ENCODE measurements at places on chromosomes 16 and 17.

- DNase-seq, result no peak
Observed at GRCh38 chr17:31757097-31757496, 101.9 kb downstream of the COPRS start.

DNA sequence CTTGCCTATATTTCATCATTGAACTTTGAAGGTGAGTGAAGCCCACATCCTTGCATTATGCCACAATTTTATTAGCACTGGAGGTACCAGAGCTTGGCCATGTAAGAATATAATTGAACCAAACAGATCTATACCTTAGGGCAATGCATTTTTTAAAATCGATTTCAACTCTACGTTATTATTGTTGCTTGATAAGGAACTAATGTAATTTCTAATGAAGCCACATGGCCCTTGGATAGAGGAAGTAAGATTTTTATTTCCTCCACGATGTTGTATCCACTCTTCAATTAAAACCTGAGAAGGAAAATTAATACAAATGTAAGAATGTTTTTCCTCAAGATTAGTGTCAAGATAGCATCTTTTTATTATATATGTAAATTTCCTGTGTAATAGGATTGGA is 370.0 kb upstream of the EEF2KMT start:
- no peak for DNase-seq

DNA sequence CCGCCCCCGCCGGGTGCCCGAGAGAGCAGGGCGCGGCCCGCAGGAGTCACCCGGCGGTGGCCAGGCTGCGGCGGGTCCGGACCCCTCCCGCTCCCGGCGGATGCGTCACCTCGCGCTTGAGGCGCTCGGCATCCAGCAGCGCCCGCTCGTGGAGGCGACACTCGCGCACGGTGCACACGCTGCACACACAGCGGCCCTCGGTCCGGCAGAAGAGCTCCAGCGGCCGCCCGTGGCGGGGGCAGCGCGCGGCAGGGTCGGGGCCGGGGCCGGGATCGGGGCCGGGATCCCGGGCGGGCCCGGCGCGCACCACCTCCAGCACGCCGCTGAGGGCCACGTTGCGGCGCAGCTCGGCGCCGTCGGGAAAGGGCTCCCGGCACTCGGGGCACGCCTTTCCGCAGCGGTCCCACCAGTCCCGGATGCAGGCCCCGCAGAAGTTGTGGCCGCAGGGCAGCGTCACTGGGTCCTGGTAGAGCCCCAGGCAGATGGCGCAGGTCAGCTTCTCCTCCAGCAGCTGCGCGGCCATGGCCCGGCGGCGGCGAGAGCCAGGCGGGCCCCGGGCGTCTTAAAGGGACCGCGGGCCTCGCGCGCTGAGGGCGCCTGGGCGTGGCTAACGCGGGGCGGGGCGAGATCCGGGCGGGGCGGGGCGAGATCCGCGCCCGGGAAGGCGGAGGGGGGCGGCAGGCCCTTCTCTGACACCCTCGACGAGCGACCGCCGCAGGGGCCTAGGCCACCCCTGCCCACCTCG is at the start of gene TRIM65:
TRIM65 (minus strand) TSS at position 537 of the 745 bp plus-strand sequence; CDS start at position 523, 14 bp downstream.
- peak; percentile 89 for DNase-seq

GRCh38 chr16:29983420-29984136 is 9.9 kb downstream of the TAOK2 start:
- DNase-seq, result no peak

DNA sequence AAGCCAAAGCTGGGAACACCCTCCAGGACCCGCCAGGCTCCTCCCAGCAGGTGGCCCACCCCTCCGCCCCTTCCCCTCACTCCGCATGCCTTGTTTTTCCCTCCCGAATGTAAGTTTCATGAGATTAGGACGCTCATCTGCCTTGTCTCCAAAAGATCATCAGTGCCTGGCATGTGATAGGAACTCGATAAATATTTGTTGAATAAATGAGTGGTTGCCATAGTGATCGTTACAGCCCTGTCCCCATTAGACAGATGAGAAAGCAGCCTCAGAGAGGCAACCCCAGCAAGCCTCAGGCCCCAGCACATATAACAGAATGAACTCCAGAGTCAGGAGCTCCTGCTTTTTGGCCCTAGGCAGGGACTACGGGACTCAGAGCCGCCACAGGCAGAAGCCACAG is 5.0 kb downstream of the CAMKK1 start:
- DNase-seq, result no peak

DNA sequence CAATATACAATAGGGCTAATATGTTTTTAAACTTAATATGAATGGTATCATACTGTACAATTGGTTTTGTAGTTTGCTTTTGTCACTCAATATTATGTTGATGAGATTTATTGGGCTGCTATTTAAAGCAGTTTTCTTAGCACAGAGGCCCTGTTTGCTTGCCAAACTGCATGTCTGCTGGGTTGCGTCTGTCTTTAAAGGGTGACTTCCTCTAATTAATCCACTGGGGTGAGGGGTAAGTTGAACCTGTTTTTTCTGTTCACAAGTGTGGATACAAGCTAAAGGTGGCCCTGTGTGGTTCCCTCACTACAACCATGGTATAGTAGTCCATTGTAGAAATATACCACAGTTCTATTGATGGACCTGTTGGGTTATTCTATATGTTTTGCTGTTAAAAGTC is 19.7 kb downstream of the TTC19 start:
- no peak for DNase-seq

DNA sequence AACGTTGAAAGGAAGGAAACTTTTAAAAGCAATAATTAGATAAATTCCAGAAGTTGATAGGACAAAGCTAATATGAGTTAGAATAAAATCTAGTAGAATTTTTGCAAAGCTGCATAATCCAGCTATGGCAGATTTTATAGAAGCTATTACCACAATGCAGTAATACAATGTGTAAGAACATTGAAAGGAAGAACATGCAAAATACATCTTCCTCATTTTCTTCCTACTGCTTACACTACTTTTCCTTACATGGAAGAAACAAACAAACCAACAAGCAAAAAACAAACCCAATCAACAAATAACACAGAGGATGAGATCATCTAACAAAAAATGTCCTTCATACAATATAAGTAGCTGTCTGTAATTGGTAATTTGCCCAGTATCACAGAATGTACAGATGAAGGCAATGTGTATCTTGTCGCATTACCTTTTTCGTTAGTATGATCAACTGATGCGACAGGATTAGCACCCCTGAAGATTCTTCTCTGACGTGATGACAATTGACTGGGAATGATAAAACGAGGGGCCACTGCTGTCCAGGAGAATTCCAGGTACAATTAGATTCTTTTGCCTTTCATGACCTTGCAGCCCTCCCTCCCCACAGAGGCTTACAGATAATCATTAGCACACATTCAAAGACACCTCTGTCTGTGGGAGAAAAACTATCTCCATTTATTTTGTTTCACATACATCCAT is 21.2 kb upstream of the LRRC37A start:
- DNase-seq, result no peak

DNA sequence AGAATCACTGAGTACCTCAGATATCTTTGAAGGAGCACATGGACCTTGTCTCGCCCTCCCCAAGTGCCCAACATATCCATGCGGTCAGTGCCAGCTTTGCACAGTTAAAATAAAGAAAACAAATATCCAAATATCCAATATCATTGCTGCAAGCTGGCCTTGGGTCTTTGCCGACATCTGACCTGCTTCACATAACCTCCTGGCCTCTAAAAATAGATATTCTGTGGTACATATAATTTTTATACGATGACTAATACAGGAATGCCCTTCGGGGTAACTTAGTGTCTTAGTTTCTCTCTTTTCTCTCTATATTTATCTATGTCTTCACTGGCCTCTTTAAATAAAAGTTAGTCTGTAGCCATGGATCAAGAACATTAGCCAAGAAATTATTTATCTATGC is 67.8 kb downstream of the MAF start:
- DNase-seq, result no peak

DNA sequence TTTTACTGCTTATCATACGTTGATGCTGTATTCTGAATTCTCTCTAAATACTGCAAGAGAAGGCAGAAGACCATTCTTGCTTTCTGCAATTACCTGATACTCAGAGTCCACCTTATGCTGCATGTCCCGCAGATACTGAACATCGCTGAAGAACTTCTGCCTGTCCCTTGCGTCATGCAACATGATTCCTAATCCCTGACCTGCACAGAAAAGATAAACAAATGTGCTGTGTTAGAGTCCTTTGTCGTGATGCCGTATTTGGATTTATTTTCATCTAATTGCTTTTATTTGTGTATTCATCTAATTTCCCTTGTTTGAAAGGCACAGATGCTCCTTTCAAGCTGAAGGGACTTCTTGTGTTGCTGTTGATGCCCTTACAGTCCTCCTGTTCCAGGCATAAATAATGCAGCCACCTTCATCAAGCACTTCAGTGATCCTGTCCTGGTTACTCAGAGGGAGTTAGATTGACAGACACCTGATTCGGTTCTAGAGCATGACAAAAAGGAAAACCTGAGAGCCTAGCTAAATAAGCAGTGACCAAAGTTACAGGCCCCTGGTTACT is 6.5 kb downstream of the MARCHF10 start:
- no peak for DNase-seq

GRCh38 chr17:57940653-57941329 is 14.4 kb downstream of the CUEDC1 start:
- DNase-seq, result peak; percentile 43

GRCh38 chr17:2809337-2809736 is 13.1 kb downstream of the RAP1GAP2 start:
- no peak for DNase-seq

DNA sequence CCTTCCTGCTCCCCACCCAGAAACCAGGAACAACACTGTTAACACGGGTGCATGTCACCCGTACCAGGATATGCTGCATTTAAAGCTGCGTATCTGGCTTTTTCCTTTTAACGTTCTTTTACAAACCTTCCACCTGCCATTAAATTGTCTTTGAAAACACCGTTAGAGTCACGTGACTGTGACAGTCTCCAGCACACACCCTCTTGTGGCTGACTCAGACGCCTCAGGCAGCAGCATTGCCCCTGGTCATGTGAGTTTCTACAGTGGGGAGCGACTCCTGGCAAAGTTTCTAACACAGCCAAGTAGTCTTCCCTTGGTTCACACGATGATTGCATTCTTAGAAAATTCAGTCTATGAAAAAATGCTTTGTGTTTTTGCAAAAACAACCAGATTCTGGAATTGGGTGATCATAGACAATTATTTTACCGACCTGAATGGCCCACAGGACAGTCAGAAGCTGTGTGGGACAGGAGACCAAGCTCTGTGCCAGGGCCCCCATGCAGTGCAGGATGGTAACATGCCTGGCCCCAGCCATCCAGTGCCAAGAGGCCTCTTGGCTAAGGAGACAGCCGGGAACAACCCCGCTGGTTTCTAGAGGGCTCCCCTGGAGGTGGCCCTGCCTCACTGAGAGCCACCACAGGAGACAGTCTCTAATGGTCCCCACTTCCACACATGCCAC is 199.1 kb downstream of the KATNIP start:
- DNase-seq, result peak; percentile 45

- peak; percentile 63 for DNase-seq
Observed at GRCh38 chr16:18931756-18932155, 5.5 kb upstream of the SMG1 start.

DNA sequence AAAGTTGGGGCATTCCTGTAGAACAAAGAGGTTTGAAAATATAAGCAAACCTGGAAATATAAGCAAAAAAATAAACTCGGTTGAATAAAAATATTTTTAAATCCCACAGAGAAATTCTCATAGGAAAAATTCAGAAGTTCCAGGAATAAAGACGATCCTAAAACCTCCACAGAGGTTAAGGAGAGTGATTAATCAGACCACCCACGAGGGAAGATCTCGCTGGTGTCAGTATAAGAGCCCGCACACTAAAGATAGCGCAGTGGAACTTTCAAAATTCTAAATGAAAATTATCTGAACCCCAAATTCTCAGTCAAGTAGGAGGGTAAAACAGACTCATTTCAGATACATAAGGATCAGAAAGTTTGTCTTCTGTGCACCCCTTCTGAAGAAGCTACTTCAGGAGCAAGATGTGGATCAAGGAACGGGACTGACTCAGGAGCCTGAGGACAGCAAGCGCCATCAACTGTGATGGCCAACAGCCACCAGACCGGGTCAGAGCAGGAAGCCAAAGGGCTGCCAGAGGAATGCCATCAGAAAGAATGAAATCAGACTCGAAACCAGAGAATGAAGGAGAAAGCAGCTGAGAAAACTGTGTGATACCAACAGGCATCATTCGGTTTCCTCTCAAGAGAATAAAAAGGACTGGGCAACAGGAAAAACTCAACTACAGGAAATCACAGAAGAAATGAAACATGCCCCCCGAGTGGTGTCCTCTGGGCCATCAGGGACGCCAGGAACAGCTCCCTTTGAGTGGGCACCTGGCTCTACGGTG is 66.9 kb downstream of the CYTH1 start:
- peak; percentile 56 for DNase-seq

All from GM12865 (cell line).